RPMI8226 (cell line): ENCODE measurements at places on chromosomes 4 and X.

DNA sequence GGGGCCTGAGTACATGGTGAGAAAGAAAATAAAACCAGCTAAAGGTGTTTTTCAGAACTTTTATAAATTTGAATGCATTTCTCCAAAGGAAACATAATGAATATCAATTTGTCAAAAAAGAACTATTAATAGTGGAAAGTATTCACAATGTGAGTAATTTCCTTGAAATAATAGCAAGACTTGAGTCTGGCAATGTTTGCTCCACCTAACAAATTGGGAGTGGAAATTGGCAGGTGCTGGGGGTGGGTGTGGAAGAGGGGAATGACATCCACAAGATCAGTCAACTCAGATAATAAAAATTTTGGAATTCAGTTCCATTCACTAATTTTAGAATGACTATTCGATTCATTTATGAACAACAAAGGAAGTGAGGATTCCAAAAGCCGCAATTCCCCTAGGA, 884.8 kb upstream of the SLIT2 start:
- no peak for DNase-seq

DNA sequence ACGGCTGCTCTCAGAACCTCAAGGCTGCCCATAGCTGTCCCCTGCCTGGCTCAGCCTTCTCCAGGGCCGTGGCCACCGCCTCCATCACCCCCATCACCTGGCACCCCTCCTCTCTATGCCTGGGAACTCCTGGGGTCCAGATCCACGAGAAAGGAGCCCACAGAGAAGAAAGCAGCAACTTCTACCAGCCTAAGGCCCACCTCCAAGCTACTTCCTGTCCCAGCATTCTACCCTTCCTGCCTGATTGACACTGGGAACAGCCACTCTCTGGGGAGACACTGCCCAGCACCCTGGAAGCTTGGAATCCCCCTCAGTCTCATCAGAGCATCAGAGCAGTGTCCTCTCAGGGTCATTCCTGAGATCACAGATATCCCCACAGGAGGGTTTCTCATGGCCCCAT, 36.9 kb upstream of the PROM1 start:
- DNase-seq, result no peak

GRCh38 chr4:76212851-76213414, 691 bp downstream of the SCARB2 start:
- peak; percentile 32 for DNase-seq

- DNase-seq, result no peak
Measured at GRCh38 chr4:33625748-33626147, 2618.6 kb downstream of the ARAP2 start.

- no peak for DNase-seq
Measured at GRCh38 chr4:152585023-152585441, 49.1 kb upstream of the FBXW7 start.

DNA sequence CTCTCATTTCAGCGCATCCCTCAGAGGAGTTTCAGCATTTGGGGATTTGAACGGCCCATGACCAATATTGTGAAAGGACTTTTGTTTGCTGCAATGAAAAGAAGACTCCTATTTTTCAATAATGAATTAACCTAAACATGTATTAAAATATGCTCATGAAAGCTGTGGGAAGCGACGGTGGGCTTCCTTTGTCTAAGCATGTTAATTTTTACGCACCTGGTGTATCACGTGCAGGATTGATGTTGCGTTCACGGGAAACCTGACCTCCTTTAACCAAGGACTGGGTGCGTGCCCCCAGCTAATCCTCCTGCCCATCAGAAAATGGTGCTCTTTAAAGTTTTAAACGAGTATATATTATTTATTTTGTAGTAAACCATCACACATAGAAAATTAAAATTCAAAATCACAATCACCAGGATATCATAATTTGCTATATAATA, 590 bp upstream of the CCDC110 start:
- no peak for DNase-seq

DNA sequence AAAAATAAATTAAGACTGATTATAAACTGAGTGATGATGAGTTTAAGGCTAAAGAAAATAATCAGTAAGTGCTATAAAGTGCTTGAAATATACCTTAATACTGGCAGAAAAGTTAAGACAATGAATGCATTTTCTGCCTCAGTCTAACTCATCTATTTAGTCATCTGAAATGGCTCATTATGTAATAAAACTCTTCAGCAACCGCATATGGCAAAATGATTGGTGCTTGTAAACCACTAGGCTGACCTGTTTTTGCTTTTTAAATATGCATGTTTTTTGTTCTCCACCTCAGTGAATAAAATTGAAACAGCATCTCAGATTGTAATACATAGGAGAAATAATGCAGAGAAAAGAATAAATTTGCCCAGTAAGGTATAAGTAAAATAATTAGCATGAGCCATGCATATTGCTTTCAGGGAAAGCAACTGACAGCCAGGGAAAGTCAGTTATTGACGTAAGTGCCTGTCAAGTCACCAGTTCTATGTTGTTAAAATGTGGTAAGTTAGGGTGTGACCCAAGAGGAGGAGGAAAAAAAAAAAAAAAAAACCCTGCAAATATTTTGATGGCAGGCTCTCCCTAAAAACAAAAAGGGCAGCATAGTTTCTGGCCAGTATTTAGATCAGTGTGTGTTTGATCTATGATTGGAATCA, 167.5 kb downstream of the PALLD start:
- DNase-seq, result no peak

GRCh38 chrX:115373308-115373707, 83.8 kb downstream of the LUZP4 start:
- no peak for DNase-seq

GRCh38 chrX:153900831-153901752, 3.4 kb upstream of the AVPR2 start:
- DNase-seq, result peak; percentile 84

- DNase-seq, result no peak
Measured at GRCh38 chr4:138788267-138788790, 227.3 kb upstream of the NOCT start.

GRCh38 chr4:107801766-107802211, 22.9 kb upstream of the SGMS2 start:
- DNase-seq, result no peak
